ENCODE measurements at places on chromosomes 16 and 17.
A peak's percentile ranks its signal among the peaks of the same experiment; 100 is the strongest.

DNA sequence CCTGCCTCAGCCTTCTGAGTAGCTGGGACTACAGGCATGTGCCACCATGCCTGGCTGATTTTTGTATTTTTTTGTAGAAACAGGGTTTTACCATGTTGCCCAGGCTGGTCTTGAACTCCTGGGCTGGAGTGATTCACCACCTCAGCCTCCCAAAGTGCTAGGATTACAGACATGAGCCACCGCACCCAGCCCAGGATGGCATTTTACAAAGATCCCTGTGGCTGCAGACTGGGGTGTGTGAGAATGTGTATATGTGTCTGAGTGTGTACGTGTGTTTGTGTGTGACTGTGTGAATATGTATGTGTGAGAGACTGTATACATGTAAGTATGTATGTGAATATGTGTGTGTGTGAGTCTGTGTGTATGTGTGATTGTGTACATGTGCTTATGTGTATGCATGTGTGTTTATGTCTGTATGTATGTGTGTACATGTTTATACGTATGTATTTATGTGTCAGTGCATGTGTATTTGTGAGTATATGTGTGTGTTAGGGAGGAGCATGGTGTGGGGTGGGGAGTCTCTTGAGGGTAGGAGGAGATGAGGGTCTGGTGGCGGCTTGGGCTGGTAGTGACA is 17.0 kb downstream of the RPTOR start:
- no peak for DNase-seq

DNA sequence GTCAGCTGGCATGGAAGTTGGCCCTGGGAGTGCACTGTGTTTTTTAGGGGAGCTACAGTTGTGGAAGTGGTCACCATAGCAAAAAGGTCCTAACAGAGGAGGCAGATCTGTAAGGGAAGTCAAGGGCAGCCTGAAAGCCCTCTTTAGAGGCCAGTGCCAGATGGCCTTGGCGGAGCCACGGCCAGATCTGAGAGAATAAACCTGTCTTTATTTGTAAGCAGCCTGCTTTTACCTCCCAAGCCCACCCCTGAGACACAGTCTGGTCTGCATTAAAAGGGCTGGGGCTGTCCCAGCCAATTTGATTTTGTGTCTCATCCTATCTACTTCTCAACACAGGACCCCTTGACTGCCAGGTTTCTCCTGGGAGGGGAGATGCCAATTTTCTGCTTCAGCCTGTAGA is 51.0 kb upstream of the NOL11 start:
- no peak for DNase-seq

DNA sequence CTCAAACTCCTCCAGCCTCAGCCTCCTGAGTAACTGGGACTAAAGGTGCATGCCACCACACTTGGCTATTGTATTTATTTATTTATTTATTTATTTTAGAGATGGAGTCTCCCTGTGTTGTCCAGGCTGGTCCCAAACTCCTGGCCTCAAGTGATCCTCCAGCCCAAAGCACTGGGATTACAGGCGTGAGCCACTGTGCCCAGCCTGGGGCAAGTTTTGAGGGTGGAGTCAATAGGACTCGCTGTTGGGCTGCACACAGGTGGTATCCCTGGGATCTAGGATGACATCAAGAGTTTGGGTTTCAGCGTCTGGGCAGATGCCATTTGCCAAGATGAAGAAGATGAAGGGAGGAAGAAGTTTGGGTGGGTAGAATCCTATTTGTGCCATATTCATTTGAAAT is 213.9 kb downstream of the GSG1L start:
- DNase-seq = no peak

DNA sequence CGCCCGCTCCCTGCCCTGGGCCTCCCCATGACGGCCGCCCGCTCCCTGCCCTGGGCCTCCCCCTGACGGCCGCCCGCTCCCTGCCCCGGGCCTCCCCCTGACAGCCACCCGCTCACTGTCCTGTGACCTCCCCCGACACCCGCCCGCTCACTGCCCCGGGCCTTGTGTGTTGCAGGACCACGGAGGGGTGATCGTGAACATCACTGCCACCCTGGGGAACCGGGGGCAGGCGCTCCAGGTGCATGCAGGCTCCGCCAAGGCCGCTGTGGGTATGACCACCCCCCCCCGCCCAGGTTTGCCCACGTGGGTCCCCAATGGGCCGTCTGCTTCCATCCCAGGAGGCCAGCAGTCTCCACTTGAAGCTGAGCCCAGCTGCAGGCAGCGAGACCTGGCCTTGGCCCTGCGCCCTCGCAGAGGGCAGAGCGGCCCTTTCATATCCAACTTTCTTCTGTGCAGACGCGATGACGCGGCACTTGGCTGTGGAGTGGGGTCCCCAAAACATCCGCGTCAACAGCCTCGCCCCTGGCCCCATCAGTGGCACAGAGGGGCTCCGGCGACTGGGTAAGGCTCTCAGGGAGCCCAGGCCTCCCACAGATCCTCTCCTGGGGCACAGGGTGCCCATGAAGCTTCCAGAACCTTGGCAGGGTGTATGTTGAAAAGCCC is 9.0 kb downstream of the DECR2 start:
- no peak for DNase-seq

DNA sequence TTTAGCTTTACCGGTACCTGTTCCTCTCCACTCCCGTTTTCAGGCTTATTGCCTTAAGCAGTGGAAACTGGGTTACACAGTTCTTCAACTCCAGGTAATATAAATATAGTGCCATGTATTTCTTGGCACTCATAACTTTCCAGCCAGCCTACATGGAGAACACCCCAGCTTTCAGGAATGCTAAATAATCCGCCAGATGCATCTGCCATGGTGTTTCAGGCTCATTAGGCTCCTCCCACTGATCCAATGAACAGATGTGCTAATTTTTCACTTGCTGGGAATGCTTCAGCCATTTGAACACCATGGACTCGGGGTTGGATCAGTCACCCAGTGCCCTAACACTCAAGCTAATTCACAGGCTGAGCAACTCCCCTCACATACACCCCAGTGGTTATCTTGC is 4.6 kb downstream of the ANKFN1 start:
- DNase-seq = no peak

DNA sequence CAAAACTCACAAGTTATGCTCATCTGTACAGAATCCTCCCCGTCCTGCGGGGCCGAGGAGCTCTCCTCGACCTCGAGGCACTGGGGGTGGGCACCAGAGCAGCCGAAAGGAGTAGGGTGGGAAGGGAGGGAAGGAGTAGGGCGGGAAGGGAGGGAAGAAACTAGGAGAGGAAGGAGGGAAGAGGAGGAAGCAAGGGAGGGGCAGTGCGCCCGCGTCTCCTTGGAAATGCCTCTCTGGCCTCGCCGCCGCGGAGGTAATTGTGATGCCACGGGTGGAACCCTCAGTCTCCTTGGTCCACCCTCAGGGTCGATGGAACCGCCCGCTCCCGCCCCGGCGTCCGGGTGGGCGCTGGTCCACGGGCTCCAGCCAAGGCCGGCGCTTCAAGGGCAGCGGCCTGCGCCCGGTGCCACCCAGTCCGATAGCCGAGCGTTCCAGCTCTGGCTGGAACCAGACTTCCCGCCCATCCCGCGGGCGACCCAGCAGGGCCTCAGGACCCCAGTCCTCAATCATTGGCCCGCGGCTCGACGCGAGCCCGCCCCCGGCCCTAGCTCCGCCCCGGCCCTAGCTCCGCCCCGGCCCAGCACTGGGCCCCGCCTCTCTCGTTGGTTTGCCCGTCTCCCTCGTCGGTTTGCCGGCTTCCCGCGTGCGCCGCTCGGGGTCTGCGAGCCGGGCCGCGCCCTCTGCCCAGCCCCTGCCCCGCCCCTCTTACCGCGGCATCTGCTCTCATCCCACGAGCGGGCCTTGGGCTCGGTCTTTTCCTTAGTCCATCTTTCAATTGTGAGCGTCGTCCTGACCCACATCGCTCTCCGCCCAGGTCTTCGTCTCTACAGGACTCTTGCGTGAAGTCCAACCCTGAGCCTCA is 596 bp downstream of the PROCA1 start:
- peak; percentile 89 for DNase-seq

- DNase-seq = peak; percentile 45
These were observed 36.0 kb downstream of the CHD9 start for GRCh38 chr16:53090591-53091411.

GRCh38 chr16:13453938-13454553 is 465.9 kb upstream of the ERCC4 start:
- DNase-seq = no peak

DNA sequence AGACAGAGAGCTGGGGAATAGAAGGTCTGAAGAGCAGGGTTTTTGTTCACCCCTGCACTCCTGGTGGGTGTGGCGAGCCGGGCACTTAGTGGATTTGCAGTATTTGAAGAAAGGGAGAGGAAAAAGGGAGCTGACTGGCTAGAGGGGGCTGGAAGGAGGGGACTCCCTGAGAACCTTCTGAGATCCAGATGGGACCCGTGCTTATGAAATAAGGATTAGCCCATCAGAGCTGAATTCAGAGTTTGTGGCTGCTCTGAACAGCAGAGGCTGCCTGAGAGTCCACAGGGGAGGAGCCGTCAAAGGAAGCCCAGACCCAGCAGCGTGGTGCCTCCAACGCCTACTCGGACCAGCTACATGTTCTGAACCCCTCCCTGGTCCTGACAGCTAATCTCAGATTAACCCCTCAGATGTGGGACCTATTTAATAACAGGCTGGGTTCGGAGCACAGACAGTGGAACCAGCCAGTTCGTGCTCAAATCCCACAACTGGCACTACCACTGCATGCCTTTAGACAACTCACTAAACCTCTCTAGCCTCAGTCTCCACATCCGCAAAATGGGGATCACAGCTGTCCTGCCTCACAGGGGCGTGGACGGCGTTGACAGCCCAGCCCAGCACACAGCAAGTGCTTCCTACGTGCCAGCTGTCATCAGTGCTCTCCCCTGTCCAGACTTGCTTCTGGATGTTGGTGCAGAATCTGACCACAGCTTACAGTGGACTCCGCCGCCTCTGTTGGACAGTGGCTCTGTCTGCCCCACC is 70.6 kb downstream of the DYNLRB2 start:
- no peak for DNase-seq

- DNase-seq = no peak
These were observed 38.7 kb upstream of the ZNF750 start for GRCh38 chr17:82878527-82878926.

GRCh38 chr17:74147056-74147835 is 56.2 kb upstream of the RPL38 start:
- no peak for DNase-seq

DNA sequence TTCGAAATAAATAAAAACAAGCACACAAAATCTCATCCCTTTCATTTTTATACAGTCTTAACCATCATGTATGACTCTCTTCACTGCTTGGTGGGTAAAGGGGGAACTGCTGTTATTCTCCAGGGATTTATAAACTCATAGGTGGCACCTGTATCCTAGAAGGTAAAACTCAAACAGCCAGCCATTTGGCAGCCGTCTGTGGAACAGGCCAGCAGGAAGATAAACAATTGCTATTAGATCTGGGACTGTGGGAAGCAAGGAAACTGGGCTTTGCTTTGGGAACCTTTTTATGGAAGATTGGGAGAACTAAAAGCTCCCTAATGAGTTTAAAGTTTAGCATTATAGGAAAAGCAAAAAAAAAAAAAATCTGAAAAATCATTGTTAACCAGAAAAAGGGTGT is 126.0 kb downstream of the TANGO6 start:
- DNase-seq = no peak

GRCh38 chr17:57135789-57136291 is 50.8 kb downstream of the AKAP1 start:
- no peak for DNase-seq

GRCh38 chr16:1427473-1428461 is 3.1 kb upstream of the PERCC1 start:
- no peak for DNase-seq

GRCh38 chr17:8360260-8360659 is 16.2 kb downstream of the KRABD2 start:
- DNase-seq = no peak

DNA sequence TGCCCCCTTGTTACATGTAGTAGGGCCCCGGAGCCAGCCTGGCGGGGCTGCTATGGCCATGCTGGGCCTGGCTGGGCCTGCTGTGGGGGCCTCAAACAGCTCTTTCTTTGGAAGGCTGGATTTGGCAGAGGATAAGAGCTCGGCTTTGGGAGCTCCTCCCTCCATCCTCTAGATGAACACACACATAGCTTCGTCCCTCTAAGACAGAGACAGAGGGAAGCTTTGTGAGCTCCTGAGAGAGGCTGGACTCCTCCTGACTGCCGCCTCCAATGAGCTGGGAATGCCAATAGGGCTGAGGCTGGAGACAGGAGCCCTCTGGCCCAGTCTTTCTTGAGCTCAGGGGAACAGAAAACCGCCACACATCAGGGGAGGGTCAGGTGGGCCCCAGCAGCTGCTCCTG is 37.3 kb upstream of the CDC42EP4 start:
- no peak for DNase-seq

GRCh38 chr16:1414532-1415260 is at the start of gene UNKL:
TSS of gene UNKL (minus strand) at chr16:1414704. CDS start at chr16:1414691, 13 bp downstream.
- DNase-seq = peak; percentile 80

DNA sequence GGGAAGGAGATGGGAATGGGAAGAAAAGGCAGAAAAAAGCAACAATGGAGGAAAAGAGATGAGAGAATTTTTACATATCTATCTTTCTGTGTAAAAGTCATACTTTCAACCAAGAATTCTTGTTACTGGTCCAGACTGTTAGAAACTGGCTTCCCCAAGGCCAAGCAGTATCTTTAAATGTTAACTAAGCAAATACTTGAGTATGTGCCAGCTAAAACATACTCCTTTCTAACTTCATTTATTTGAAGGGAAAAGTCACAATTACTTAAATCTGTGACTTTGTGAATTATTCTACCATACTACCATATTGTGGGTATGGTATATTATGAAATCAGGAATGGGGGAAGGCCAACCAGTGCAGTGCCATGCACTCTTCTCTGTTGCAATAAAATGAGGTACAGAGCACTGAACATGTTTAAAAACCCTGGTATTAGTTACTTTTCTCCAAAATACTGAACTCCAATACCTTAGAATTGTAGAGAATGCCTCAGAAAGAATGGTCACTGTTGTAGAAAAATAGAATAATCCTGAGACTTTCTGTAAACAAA is 92.3 kb upstream of the C17orf78 start:
- no peak for DNase-seq

DNA sequence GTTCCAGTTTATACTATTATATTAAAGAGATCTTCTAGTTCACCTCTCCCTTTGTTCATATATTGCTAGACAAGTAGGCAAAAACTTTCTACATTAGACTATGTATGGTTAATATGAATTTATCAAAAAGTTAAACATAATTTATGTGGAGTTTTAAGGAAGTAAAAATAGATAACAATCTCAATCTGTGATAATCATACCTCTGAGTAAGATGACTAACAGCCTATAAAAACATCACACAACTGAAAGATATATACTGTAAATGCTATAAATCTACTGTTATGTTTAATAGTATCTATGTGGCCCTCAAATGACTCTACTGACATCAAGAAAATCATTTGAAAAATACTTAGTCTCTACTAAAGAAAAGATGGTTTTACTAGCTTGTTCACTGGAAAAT is 37.1 kb downstream of the AP1G1 start:
- DNase-seq = no peak

GRCh38 chr17:32104158-32104557 is 38.1 kb upstream of the RHOT1 start:
- DNase-seq = no peak

All from RWPE1 (cell line).